RWPE2 (cell line): ENCODE measurements at places on chromosomes 12 and 14.

DNA sequence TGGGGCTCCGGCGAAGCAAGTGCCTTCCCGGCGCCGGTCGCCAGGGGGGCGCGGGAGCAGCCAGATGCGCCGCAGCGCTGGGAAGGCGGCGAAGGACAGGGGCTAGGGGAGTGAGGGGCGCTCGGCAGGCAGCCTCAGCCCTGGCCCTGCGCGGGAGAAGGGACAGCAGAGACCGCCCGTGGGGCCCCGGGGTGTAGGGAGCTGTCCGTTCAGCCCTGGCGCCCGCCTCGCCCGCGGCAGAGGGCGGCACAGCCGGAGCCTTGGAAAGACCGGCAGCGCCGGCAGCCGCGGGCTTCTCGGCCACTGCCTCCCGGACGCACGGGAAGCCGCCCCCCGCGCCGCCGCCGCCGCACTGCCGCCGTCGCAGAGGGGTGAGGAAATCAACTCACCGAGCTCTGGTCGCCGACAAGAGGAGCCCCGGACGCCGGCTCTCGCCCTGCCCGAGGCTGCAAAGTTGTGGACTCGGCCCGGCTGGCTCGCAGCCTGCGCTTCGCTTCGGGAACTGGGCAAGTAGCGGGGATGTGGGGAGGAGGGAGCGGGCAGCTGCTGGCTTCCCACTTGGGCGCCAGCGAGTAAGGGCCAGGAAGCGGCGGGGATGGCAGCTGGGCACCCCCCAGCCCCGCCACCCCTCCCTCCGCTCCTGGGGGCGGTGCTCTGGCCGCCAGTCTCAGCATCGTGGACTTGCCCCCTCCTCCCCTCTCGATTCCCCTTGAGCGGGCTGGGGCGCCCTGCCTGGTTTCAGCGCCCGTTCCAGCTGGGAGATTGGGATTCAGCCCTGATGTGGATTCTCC is at the start of gene ZDHHC22:
Gene ZDHHC22 (minus strand): TSS at position 578 of the 791 bp plus-strand sequence. CDS start 2,053 bp downstream, outside the sequence.
- no peak for DNase-seq

- no peak for DNase-seq
Measured at GRCh38 chr12:46892034-46892705, 66.4 kb upstream of the SLC38A4 start.

GRCh38 chr12:2003676-2004112 is 563 bp downstream of the DCP1B start:
- DNase-seq = no peak

DNA sequence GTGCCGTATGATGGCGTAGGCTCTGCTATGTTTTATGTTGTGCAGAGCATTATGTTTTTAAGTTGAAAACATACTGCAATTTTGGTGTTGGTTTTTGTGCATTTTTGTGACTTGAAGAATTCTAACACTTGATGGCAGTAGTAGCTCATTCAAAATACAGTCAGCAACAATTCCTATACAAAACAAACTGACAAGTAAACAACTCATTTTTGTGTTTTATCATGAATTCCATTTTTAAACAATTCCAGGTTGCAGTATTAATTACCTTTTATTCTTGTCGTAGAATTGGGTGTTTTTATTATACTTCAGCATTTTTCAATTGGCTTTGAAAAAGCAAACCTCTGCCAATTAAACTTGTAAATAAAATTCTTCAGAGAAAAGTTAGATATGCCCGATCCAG is 4.1 kb upstream of the CCER1 start:
- DNase-seq = no peak

DNA sequence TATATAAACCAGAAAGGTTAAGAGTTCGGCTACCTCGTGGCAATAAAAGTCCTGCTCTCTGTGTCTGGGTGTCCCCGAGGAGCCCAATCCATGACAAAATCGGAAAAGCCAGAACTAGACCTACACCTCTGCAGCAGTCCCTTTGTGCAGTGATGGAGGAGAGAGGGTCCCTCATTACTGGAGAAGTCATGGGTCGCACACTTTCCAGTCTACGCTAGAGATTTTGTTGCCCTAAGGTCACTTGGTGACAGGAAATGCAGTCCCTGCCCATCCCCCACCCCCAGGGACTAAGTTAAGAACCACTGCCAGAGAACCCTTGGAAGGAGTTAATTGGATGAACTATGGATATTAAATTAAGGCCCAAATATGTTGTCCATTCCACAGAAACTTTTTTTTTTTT is 104.4 kb upstream of the ATF7IP start:
- DNase-seq = no peak

DNA sequence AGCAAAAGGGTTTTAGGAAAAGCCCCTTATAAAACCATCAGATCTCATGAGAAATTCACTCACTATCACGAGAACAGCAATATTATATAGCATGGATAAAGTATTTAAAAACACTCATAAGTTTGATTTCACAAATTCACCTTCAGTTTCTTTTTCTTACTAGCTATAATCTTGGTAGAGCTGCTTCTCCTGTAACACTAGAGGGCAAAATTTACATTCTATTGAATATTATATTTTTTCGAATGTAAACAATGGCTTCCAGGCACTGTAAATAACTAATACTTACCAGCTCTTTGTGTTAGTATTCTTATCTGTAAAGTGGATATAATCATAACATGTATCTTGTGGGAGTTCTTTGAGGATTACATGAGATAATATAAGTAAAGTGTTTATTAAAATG is 259.6 kb downstream of the CCER1 start:
- no peak for DNase-seq
